ENCODE measurements at places on chromosomes 2 and 18.

- peak; percentile 60 for DNase-seq
Observed at GRCh38 chr2:218852911-218853667, 6.5 kb upstream of the WNT6 start.

- DNase-seq: no peak
Observed at GRCh38 chr2:62661263-62661635, 44.3 kb upstream of the EHBP1 start.

GRCh38 chr18:76823587-76824011 is 1.2 kb downstream of the ZNF236 start:
- no peak for DNase-seq

- DNase-seq: no peak
Observed at GRCh38 chr2:95278051-95278471, 3.8 kb downstream of the PROM2 start.

DNA sequence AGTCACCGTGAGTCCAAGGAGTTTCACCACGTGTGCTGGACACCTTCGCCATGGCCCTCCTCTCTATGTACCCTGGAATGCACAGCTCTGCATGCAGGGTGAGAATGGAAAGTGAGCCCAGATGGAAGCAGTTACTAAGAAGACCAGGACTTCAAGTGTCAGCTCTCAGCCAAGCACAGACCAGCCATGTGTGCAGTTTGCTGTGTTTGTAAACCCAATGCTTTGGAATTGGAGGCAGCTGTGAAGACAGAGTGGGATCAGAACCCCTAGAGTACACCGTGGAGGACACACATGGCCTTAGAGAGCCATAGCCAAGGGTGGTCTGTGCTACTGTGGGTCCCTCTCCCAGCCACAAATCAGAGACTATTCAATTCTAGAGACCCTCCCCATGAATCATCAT is 655.5 kb upstream of the ID2 start:
- DNase-seq: no peak

DNA sequence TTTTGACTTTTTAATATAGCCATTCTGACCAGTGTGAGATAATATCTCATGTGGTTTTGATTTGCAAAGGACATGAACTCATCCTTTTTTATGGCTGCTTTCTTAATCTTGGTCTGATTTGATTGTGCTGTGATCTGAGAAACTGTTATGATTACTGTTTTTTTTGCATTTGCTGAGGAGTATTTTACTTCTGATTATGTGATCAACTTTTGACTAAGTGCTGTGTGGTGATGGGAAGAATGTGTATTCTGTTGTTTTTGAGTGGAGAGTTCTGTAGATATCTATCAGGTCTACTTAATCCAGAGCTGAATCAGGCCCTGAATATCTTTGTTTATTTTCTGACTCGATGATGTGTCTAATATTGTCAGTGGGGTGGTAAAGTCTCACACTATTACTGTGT is 16.8 kb downstream of the SP140L start:
- no peak for DNase-seq

DNA sequence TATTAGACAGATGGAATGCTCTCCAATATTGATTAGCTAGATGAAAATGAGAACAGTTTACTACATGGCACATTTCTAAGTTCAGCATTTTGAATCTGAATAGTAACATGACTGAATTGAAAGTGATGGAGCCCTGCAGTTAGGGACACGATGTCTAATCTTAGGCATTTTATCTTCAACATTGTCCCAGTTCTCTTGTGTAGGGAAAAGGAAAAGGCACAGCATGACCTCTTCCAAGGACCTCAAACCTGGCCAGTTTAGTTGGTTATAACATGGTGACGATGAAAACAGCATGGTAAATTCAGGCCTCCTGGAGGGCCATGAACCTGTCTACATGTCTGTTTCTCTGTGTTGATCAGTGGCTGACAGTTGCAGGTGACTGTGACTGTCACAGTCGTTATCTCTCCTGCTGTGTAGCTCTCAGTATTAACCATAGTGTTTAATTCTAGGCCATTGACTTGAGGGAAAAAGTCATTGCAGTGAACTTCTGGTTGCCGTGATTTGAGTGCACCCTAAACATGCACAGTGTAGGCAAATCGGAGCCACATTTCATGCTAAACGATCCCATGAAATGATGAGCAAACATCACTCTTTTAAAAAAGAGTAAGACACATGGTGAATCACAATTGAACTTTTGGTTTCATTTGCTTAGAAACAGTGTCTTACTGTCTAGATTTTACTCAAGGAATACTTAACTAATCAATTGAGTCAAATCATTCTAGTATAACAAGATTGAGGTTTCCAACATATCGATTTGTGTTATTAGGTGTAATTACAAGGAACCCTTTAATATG is 129.7 kb downstream of the PHLPP1 start:
- DNase-seq: peak; percentile 50

- DNase-seq: no peak
Observed at GRCh38 chr2:236782938-236783337, 213.3 kb downstream of the ACKR3 start.

- no peak for DNase-seq
Observed at GRCh38 chr2:27596627-27597026, 13.8 kb downstream of the ZNF512 start.

- DNase-seq: no peak
Observed at GRCh38 chr18:3192286-3192685, 27.5 kb downstream of the MYOM1 start.

DNA sequence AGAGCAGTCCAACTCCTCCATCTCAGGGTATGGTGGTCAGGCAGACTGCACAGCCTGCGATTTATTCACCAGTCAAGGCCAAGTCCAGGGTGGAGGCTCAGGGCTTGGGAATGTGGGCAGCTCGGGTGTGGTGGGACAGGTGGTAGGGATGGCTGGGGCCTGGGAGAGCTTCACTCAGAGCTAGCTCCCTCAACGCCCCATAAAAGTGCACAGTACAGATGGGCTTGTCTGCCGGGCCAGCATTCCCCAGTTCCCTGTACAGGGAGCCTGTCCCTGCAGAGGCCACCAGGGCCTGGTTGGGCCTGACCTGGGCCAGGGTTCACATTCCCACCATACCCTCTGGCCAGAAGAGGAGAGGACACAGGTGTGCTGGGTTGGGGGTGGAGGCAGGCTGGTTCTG is 49.2 kb upstream of the OTOS start:
- no peak for DNase-seq

- no peak for DNase-seq
Observed at GRCh38 chr2:187617120-187617519, 62.9 kb upstream of the TFPI start.

DNA sequence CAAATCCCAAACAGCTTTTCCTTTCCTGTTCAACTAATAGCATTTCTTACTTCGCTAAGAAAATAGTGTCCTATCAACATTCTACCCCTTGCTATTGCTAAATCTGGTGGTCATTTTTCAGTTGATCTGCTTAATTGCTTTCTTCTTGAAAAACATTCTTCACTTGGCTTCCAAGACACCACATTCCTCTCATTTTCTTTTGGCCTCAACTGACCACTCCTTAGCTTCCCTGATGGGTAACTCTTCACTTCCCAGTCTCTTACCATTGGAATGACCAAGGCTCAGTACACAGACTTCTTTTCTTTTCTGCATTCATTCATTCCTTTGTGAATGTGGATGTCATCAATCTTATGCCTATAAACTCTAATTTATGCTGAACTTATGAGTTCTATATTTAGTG is 230.8 kb upstream of the CDH2 start:
- DNase-seq: no peak

Data from MM.1S (cell line).